Activated gamma-delta T cell treated with Interleukin-2 at 50 U/mL for 16 hours (primary cell): ENCODE measurements at places on chromosomes 2 and 18.

DNA sequence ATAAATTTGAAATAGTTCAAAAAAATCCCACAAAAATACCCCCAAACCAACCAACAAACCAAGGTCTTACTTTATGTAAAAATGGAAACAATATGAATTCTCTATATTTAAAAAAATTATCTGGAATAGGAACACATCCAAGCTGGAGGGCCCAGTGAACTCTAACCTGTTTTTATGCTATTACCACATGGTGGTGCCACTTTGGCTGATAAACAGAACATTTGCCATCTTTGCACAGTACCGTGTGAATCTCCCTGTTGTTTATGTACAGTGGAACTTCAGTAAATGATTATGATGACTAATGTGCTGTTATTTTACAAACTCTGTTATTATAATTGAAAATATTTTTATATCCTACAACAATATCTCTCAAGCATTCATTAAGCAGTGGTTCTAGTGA is 145.3 kb upstream of the SMAD7 start:
- DNase-seq = no peak

GRCh38 chr2:32474381-32474780 is 117.6 kb downstream of the BIRC6 start:
- DNase-seq = no peak

- DNase-seq = no peak
Measured at GRCh38 chr18:67730886-67731285, 214.4 kb upstream of the DSEL start.

GRCh38 chr2:139079311-139079710 is 299.1 kb upstream of the NXPH2 start:
- DNase-seq = no peak

- no peak for DNase-seq
Measured at GRCh38 chr2:222477962-222478608, 53.7 kb downstream of the SGPP2 start.

- no peak for DNase-seq
Measured at GRCh38 chr18:3912705-3913104, 462.7 kb downstream of the TGIF1 start.

- no peak for DNase-seq
Measured at GRCh38 chr18:56637176-56637575, 1.2 kb downstream of the TXNL1 start.

DNA sequence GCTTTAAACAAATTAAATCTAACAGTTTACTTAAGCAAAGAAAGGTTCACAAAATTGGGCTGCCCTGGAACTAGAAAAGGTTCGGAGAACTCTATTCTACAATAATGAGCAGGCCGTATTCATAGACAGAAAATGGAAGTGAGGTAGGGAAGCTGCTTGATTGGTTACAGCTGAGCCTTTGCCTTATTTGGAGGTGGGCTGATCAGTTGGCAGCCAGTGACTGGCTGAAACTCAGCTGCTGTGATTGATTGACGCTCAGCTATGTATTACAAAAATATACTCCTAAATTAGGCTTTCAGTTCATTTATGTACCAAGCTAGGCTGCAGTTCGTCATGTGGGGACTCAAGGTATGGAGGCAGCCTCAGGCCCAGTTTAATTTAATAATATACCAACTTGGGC is 42.3 kb upstream of the TTR start:
- no peak for DNase-seq

- no peak for DNase-seq
Measured at GRCh38 chr18:40179729-40180461, 1775.1 kb upstream of the PIK3C3 start.

GRCh38 chr2:177783835-177784744 is 288.5 kb downstream of the PDE11A start:
- no peak for DNase-seq

DNA sequence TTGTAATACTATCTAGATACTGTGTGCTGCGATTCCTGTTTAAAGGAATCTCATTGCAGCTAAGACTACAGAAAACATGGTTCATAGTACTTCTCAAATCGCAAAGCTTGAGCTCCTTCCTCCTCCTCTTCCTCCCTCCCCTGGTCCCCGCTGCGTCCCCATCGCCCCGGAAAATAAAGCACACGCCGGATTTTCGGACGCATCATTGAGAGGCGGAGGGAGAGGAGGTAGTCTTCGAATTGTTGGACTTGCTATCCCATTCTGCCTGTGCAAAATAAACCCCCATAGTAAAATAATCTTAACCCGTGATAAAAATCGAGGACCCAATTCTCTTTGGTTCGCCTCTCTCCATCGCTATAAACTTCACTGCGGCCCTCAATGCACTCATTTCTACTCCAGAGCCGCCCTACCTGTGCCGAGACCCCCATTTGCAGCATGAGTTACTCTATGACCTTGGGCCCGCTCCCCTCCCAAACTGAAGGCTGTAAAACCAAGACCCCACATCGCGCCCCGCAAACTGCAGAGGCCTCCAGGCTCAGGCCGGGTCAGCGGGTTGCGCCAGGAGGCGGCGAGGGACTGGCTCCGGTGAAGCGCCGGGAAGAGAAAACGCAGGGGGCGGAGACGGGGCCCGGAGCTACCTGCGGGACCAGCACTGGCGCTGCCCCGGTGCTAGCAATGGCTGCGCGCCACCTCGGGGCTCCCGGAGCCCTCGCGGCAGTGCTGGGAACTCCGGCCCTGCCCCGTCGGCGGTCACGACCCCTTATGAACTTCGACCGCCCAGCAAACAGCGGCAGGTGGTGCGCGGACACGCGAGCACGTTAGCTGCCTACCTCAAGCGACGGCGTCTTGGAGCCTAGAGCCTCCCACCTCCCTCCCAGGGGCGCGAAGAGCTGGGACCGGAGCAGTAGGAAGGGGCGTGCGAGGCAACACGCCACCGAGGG is 649 bp downstream of the ESCO1 start:
- no peak for DNase-seq

GRCh38 chr2:173075056-173075780 is 428 bp upstream of the MAP3K20 start:
- DNase-seq = no peak

DNA sequence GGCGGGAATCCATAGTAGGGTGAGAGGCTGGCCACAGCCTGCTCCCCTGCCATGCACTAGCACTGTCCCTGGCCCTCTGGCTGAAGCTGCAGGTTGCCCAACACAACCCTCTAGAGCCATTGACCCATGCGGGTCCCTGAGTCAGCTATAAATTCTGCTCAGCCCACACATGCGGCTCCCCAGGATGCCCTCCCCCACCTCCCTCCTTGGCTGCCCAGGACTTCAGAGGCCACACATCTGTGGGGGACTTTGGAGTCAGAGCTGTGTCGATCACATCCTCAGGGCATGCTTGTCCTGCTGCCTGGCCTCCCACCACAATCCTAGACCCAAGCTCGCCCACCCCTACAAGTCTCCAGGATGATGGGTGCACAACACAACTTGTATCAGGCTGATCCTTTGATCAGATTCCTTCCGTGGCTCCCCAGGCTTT is 97.0 kb downstream of the TFCP2L1 start:
- DNase-seq = no peak

GRCh38 chr18:48545757-48546321 is 7.0 kb downstream of the CTIF start:
- no peak for DNase-seq

DNA sequence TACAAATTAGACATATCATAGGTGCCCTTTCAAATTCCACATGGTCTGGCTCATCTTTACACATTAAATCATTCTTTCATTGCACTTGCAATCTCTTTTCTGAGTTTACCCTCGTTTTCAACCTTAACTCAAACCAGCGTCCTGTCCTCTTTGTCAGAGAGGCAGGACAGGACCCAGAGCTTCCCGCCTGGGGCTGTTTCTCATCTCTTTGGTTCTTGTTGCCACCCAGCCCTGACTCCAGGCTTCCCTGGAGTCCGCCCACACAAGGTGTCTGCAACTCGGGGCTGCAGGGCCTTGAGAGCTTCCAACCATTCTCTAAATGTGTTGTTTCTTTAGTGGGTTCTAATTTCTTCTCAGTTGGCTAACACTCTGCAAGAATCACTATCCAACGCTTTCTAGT is 24.4 kb downstream of the RBMS1 start:
- DNase-seq = no peak

DNA sequence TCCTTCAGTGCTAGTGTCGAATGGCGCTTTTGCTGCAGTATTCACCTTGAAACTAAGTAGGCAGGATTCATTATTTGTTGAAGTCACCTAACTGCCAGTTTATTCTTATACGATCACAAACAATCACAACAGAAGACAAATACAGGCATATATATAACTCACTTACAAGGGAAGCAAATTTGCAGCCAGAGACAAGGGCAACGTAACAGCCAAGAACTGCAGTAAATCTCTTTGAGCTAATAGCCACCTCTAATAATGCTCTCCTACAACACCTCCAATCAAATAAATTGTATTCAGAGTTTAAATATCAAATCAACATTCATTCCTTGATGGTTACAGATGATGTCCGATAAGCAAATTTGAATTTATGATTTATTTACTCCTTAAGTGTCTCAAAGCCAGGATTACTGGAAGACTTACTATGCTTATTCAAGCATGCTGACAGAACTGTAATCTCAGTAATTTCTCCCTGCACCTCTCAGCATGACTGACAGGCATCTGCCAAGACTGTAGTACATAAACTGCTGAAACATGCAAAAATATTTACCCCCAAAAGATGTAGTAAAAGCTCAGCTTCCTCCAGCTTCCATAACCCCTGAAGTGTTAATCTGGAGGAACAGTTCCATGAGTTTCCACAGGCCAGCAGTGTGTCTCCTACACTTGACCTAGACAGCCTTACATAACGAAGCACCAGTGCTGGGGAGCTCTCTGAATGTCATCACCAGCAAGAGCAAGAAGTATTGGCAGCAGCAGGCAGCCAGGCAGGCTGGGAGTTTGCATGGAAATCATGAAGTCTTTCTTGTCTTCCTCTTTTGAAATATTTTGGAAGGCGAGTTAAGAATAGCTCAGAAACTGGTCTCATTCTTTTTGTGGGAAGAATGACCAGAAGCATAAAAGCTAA is 20.9 kb upstream of the SCN1A start:
- no peak for DNase-seq

DNA sequence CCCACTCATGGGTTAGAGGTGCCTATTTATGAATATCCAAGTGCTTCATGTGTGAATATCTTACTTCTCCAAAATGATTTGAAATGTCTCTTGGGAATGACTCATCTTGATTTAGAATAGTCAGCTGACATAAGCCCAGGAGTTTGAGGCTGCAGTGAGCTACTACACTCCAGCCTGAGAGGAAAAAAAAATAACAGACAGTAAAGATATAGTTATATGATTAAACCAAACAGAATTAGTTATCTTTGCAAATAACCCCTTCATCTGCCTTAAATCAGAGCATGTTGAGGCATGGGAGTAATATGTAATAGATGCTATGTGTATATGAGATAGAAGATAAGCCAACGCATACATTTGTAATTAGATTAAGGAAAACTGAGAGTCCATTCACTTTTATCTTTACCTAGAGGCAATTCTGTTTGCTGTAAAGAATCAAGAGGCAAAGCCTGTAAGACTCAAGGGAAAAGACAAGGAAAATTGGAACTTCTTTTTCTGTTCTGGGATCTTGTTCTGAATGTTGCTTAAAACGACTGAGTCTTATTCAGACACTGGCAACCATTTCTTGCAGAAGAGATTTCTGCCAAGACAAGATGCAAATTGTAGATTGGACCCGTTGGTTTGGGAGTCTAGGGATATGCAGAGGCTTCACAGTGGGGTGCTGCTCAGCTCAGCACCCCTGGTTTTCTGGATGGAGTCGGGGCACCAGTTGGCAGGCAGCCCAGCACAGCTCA is 104.4 kb downstream of the LIPG start:
- no peak for DNase-seq

DNA sequence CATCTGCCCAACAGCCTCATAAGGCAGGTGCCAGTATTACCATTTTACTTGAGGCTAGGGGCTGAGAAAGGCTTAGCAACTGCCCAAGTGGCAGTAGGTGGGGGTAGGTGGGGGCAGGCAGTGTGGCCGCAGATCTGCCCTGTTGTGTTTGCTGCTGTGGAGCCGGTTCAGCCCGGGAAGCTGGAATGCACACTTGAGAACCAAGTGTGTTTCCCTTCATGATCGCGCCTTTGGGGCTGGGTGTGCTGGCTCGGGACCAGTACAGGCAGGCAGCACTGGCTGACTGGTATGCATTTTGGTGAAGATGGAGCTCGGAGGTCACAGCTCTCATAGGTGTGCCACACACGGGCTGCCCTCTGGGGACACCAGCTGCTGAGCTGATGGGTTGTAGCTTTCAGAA is 85.1 kb downstream of the CABLES1 start:
- no peak for DNase-seq

DNA sequence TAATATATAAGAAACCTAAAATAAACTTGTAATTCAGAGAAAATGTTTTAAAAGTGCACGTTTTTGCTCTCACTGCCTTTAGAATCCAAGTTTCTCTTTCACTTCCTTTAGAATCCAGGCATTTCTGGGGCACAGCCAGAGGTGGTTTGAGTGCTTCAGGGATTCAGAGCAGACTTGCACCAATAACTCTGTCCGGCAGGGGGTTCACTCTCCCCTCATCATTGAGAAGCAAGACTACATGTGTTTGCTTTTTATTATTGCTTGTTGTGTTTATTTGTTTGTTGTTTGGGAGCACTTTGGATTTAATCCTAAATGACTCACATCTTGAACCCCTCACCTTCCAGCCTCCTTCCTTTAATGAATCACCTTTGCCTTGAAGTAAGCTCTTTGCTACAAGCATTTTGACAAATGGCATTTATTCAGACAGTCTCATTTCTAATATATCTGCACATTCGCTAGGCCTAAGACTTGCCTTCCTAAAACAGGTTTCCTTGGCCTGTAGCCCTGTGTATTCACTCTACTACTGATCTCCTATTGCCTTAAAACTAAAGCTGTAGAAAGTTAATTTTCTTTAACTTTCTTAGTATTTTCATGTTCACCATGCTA is 233.5 kb upstream of the ATP5MC3 start:
- DNase-seq = no peak

DNA sequence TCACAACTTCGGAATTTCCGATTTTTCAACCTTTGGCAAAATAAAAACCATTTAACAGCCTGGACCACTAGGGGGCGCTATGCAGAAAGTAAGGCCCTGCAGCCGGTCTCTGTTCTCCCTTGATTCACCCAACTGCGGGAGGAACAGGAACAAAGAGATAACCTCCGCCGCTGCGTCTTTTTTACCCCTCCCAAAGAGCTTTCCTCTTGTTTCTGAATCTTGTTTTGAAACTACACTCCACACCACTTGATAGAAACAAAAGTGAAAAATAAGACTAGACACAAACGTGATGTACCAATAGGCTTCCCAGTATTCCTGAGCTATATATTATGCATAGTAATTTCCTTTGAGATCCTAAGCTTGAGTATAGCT is 231.2 kb downstream of the MYO3B start:
- peak; percentile 74 for DNase-seq

DNA sequence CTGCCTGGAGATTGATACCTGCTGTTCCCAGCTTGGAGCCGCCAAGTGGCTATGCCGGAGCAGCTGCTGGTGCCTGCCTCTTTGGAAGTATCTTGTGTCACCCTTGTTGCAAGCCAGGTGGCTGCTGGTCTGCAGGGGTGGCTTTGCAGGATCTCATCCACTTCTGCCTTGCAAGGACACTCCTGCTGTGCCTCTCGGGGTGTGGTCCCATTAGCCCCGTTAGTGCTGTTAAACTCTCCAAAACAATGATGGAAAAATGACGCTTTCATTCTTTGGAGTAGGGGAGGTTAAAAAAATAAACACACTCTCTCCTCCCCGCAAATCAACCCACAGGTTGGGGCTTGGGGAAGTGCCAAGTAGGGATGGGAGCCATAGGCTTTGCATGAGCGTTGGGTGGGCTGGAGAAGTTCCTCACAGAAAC is 352.8 kb downstream of the RNF144A start:
- DNase-seq = no peak
